ENCODE measurements at places on chromosomes 2 and 18.

- DNase-seq: no peak
Observed at GRCh38 chr2:224958873-224959272, 83.4 kb downstream of the DOCK10 start.

DNA sequence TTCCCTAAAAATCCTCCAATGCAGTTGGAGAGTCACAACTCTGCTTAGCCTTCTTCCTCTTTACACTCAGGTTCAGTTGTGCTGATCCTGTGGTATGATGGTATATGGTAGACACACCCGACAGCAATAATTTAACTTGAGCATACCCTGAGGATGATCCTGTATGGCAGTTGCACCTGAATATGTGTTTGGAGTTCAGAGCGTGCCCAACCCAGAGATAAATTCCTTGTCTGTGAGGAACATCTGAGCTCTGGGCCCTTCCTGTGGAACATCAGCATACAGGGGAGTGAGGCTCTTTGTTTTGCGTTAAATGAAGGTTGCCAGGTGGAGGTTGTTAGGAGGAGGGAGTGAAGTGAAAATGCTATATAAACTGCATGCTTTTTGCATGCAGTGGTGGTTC, 187.7 kb downstream of the MYO3B start:
- no peak for DNase-seq

GRCh38 chr2:201197781-201198180, 14.8 kb downstream of the CASP10 start:
- no peak for DNase-seq

GRCh38 chr18:57258131-57258777, 94.1 kb upstream of the ST8SIA3 start:
- no peak for DNase-seq

DNA sequence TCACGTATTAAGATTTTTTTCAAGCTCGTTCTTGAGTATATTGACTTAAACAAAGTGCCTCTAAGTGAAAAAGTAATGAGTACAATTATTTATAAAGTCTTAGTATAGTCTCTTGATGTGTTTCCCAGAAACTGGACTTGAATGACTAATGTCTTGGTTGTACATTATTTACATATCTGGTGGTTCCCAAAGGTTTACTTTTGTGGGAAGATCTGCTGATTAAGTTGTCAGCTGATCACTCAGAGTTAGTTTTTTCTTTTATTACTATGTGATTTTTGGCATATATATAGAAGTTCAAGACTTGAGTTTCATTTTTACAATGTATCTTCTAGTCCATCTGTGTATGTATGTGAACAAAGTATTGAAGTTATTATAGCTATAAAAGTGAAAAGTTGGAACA, 29.5 kb downstream of the RNF144A start:
- DNase-seq: no peak

DNA sequence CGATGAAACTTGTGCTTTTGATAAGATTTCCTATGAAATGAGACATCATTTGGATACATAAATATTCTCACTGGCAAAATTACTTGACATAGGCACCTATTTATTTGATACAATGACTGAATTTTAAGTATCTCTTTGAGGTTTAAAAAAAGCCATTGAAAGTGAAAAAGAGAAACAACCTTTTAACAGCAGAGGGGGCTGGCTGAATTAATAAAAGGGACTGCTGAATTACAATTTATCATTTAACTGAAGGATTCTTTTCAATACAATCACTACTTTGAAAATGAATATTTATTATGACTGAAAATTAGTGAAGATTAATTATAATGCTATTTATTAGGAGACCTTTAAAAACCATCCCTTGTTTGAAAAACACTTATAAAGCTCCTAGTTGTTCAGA, 335.3 kb downstream of the DLGAP1 start:
- DNase-seq: no peak

DNA sequence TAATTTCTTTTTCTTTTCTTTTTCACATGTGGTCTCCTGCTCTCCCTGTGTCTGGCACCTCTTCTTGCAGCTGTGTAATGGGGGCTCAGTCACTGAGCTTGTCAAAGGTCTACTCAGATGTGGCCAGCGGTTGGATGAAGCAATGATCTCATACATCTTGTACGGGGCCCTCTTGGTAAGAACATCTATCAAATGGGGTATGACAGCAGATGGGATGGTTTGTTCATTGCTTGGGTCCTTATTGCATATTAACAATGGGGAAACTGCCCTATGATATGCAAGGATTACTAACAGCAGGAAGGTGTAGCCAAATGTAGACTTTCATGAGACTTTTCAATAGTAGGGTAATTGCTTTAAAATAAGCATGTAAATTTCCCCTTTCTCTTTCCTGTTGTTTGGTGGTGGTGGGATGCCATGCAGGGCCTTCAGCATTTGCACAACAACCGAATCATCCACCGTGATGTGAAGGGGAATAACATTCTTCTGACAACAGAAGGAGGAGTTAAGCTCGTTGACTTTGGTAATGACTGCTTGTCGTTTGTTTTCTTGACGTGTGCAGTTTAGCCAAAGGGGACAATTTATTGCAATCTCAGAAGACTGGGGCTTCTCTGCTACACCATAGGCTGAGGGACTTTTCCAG, 36.5 kb downstream of the MYO3B start:
- DNase-seq: no peak

- no peak for DNase-seq
Observed at GRCh38 chr2:236309669-236310029, 45.4 kb upstream of the ASB18 start.

- no peak for DNase-seq
Observed at GRCh38 chr2:117621326-117621725, 193.2 kb upstream of the DDX18 start.

- DNase-seq: no peak
Observed at GRCh38 chr2:203559641-203560040, 24.5 kb upstream of the RAPH1 start.

Measured in activated T-cell treated with anti-CD3 and anti-CD28 coated beads for 24 hours (primary cell).